ENCODE measurements at places on chromosomes 2 and 18.

- no peak for DNase-seq
Observed at GRCh38 chr2:160062292-160063005, at the start of gene PLA2R1. Gene PLA2R1, minus strand, starts transcription at chr2:160062615. Its CDS starts 212 bp downstream, at chr2:160062403.

GRCh38 chr2:22403748-22404147 is 981.2 kb upstream of the KLHL29 start:
- no peak for DNase-seq

DNA sequence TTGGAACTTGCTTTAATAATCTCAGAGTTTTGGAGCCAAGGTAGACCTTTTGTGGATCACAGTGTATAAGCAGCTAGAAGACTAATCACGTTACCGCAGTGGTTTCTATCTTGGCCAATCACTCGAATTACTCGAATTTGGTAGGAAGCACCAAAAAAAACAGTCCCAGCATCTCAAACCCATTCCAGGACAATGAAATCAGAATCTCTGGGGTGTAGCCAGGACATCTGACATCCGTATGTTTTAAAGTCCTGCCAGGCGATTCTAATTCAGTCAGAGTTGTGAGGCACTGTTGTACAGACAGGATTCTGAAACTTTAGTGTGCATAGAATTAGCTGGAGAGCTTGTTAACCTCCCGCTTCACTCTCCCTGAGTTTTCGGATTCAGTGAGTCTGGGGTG is 30.8 kb downstream of the GRHL1 start:
- no peak for DNase-seq

DNA sequence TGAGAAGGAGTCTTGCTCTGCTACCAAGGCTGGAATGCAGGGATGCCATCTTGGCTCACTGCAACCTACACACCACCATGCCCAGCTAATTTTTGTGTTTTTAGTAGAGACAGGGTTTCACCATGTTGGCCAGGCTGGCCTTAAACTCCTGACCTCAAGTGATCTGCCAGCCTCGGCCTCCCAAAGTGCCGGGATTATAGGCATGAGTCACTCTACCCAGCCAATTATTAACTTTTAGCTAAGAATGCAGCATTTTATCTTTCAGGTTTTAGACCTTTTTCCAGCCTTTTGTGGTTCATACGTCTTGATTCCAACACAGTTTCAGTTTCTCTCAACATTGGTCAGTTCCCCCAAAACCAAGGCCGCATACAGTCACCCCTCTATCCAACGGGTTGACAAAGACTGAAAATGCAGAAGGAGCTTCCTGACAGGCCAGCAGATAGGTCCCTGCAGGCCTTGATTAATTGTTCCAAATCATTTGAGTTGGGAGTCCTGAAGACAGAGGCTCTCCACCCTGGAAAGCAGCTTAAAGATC is 262.2 kb upstream of the KLHL29 start:
- no peak for DNase-seq

DNA sequence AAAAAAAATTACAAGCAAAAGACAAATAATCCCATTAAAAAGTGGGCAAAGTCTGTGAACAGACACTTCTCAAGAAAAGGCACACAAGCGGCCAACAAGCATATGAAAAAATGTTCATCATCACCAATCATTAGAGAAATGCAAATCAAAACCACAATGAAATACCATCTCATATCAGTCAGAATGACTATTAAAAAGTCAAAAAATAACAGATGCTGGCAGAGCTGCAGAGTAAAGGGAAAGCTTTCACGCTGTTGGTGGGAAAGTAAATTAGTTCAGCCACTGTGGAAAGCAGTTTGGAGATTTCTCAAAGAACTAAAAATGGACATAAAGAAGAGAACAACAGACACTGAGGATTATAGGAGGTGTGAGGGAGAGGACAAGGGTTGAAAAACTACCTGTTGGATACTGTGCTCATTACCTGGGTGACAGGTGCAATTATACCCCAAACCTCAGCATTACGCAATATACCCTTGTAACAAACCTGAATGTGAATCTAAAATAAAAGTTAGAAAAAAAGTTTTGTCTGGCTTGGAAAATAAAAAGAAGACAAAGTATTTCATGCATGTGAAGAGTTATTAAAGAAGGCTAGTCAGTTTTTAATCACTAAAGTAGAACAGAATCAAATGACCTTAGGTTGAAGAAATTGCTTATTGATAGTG is 8.7 kb upstream of the ACSL3 start:
- DNase-seq, result no peak

DNA sequence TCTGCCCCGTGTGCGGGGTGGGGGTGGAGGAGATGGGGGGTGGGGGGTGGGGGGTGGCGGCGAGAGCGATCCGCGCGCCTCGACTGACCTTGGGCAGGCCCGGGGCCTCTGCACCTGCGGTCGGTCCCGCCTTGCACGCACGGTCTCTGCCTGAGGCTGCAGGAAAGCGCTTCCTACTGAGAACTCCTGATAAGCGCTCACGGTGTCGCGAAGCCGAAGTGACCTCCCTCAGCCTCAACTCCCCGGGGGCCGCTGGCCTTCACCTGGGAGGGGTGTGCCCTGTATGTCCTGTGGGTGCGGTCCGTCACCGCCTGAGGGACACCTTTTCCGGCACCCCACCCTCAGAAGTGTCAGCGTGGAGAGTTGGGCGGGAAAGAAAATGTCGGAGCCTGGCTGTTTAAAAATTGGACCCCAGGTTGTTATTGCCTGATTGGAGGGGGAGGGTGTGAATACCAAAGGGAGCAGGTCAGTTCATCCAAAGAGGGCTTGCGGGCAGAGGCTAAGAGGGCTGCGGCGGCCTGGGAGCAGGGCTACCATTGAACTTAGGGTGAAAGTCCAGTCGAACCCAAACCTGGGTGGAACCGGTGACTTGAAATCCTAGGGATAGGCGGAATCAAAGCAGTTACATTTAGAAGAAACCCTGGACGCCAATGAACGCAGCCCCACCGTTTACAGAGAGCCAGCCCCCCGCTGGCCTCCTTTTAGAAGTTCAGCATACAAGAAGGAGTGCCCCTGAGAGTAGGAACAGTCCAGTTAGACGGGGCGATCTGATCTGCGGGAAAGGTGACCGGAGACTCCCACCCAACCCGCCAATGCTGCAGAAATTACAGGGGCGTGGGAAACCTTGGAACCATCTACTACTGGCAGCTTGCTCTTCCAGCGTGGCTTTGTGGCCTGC is 1.2 kb downstream of the MAL start:
- DNase-seq, result no peak

DNA sequence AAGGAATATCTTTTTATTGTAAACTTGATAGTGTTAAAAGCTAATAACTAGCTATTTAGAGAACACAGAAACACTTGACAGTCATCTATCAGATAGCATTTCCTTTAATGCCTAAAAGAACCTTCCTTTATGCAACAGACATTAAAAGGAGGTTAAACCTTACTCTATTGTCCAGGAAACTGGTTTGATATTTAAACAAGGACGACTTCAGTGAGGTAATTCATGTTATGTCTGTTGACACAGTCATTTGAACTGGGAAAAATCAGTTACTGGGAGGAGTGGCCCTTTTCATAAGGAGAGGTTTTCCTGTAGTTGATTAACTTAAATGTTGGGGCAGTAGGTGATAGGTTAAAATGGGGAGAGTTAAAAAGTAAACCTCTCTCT is 6.7 kb downstream of the TGIF1 start:
- DNase-seq, result peak; percentile 62

DNA sequence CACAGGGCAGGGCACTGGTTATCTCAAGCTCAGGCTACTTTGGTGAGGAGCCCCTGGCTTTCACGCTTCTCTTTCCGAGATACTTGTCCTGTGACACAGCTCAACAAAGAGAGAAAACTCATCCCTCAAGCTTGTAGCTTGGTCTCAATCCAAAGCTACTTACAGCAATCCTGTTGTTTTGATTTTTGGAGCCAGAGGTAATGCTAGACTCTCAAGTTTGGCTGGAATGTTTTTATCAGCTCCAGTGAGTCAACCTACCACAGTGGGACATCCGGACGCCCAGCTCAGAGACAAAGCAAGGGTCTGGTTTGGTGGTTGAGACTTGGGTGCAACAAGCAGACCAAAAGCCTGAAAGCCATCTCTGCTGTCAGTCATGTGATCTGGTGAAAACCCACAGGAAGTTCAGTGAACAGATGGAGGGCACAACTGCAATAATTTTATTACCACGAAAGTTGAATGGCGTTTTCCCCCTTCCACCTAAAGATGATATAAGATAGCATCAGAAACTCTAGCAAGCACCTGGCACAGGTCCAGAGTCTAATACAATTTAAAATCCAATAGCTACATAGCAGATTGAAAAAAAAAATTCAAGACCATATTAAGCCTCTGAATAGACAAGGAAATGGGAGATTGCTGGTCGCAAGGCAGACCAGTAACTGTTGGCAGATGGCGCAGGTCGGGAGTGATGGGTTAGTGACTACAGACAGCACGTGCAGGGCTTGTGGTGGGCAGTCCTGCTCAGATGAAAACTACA is 102.3 kb upstream of the SMAD7 start:
- DNase-seq, result no peak

GRCh38 chr2:182554950-182555349 is 128.1 kb upstream of the PDE1A start:
- DNase-seq, result no peak

Data from NCI-H345 (cell line).